ENCODE measurements at places on chromosomes 11 and 22.

DNA sequence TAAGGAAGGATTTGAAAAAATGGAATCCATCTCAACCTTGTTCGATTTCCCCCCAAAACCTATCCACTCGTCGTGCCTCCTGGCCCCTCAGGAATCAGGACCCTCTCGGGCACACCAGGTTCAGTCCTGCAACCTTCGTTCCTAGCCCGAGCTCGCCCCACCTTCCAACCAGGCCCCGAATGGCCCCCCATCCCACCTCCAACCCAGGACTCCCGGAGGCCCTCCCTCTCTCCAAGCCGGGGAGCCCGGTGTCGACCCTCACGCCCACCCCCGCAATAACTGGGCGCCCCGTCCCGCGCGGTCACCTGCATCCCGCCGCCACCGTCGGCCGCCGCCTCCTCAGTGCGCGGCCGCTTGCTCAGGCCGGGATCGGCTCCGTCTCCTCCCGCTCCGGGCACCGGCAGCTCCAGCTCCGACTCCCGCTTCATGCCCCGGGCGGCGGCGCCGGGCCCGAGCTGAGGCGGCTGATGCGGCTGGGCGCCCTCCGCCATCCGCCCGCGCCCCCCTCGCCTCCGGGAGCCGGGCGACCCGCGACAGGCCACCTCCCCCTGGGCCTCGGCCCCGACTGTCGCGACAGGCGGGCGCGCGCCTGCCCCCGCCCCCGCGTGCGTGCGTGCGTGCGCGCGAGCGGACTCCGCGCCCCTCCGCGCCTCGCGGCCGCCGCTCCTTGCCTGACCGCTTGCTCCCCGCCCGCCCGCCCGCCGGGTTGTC lies 534 bp downstream of the RBFOX2 start:
- no peak for DNase-seq

GRCh38 chr11:32940865-32941264 lies 48.3 kb downstream of the QSER1 start:
- DNase-seq = no peak

GRCh38 chr22:40183029-40183581 lies 5.4 kb downstream of the TNRC6B start:
- DNase-seq = no peak

GRCh38 chr22:48494256-48494967 lies 1333.3 kb downstream of the BRD1 start:
- no peak for DNase-seq

GRCh38 chr22:24486501-24486921 lies 8.6 kb upstream of the UPB1 start:
- no peak for DNase-seq

- DNase-seq = no peak
Measured at GRCh38 chr22:49582678-49583077, 245.0 kb downstream of the BRD1 start.

DNA sequence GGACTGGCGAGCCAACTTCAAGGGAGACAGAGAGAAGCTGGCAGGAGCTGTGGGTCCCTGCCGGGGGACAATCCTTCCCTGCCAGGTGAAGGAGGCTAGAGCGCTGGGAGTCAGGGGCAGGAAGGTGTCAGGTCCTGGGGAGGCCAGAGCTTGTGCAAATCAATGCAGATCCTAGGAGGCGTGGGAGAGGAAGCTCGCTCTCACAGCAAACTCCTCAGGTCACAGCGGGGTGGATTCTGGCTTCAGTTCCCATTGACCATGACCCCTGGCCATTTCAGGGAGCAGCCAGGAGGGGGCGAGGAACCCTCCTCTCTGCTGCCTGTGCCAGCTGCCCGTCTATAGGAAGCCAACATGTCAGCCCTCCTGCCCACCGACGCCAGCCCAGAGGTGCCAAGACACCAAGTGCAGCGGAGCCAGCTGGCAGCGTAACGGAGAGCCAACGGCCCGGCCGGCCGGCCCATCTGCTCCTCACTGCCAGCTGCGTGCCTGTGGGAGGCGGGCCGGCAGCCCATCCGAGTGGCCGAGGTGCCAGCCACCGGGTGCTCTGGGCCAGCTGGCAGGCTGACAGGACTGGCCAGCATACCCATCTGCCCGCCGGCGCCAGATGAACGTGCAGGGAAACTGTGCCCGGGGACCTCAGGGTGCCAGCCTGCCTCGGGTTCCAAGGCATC lies 374.8 kb downstream of the MIAT start:
- no peak for DNase-seq

- no peak for DNase-seq
Measured at GRCh38 chr22:19759427-19760057, 1.0 kb upstream of the TBX1 start.

DNA sequence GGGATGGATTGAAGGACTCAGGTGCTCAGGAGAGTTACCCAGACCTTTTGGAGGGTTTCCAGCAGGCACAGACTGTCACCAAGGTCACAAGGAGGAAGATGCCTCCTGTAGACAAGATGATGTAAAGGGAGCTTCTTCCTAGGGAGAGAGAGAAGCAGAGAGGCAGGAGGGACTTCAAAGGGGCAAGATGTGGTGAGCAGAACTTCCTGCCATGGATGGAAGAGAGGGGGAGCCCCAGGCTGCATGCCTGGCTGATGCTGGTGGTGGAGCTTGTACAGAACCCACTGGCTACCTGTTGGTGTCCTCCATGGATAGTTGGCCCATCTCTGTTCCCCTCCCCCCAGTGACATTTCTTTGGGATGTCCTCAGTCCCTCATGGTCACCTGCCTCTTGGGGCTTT lies 4.2 kb downstream of the HEPN1 start:
- no peak for DNase-seq

DNA sequence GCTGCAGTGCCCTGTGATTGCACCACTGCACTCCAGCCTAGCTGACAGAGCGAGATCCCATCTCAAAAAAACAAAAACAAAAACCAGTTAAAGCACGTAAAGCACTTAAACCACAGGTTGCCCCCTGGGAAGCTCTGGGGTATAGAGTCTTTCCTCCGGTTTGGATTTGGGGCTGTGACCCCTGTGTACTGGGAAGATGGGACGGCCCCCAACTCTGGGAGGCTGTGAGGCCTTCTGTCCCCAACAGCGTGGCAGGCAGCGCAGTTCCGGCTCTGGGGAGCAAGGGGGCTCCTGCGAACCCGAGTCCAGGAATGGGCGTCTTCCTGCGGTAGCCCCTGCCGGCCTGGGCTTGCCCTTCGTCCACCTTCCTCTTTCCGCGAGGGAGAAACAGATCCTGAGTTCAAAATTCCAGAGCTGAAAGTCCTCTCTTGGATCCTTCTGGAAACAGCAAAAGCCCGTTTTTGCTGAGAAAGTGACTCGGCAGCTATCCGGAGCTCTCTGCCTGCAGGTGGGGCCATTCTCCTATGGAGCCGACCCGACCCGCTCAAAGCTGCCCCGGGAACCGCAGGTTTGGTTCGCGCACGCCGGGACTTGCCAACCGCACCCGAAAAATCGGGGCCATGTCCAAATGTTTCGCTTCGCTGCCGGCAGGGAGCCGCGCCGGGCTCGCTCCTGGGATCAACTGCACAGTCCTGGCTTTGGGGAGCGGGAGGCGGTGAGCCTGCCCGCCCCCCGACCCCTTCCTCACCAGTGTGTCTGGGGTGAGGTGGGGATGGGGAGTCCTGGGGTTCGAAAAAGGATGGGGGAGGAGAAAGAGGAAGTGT lies 36.3 kb upstream of the POLA2 start:
- no peak for DNase-seq

GRCh38 chr11:35145271-35145670 lies 6.3 kb downstream of the CD44 start:
- DNase-seq = no peak

- DNase-seq = no peak
Measured at GRCh38 chr22:39263626-39264348, 19.0 kb upstream of the PDGFB start.

DNA sequence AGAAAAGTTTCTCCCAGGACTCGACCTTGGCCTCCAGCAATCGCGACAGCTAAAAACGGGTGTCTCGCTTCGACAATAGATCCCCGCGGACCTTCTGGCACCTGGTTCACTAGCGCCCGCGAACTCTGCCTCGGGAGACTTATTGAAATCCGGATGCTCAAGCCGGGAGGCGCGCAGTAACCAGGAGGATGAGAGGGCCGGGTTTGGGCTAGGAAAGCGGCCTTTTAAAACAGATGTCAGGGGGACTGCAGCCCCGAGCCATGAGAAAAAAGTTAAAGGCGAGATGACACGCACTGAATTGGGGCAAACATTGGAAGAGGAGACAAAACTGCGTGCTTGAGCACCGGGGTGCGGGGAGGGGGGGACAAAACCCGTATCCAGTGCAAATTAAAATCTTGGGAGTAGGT lies 637 bp upstream of the ZBTB16 start:
- DNase-seq = no peak

- no peak for DNase-seq
Measured at GRCh38 chr22:42651134-42651533, 1.9 kb upstream of the CYB5R3 start.

- DNase-seq = no peak
Measured at GRCh38 chr11:17848715-17849114, 114.1 kb downstream of the KCNC1 start.

DNA sequence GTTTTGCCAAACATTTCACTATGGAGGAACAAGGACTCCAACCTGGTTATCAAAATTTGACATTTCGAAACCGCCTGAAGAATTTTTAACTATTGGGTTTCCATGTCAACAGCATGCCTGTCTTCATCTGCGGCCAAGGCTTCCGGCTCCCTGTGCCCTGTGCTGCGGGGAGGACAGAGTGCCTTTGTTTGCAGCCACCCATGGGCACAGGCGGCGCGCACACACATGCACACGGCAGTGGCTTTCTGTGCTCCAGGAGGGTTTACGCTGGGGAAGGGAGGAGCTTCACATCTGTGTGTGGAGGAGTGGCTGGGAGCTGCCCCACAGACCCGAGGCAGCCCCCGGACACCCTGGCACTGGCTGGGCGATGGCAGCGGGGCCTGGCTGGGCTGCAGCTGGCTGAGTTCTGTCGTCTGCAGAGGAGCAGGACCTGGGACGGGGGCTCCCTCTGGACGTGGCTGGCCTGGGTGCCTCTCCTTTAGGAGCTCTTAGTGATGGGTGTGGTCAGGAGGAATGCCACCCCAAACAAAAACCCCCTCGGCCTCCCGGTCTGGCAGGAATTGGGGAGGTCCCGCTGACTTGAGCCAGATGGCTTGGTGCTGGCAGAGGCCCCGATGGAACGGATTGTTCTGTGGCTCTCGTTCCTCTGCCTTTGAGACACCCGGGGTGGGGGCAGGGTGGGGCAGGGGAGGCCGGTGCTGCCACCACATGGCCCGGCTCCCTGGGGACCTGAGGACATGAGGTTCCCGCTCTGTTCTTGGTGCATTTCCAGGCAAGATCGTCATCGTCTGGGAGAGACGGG lies 1290.9 kb downstream of the BRD1 start:
- no peak for DNase-seq

- no peak for DNase-seq
Measured at GRCh38 chr11:75474240-75474639, 41.2 kb upstream of the KLHL35 start.

DNA sequence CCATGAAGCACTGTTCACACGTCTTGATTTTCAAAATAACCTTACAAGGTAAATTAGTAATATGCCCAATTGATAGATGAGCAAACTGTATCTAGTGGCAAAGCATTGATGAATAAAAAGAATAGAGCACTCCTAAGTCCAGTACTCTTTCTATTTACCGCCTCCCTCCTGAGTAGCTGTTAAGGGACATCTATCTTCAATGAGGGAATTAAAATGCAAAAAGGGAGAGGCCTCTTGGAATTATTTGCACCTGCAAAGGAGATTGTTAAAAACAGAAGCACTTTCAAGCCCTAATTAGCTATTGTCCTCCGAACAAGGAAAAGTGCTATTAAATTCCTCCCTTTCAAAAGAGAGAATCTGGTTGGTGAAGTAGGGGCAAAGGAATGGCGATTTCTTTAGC lies 6.8 kb upstream of the GALNT18 start:
- no peak for DNase-seq

DNA sequence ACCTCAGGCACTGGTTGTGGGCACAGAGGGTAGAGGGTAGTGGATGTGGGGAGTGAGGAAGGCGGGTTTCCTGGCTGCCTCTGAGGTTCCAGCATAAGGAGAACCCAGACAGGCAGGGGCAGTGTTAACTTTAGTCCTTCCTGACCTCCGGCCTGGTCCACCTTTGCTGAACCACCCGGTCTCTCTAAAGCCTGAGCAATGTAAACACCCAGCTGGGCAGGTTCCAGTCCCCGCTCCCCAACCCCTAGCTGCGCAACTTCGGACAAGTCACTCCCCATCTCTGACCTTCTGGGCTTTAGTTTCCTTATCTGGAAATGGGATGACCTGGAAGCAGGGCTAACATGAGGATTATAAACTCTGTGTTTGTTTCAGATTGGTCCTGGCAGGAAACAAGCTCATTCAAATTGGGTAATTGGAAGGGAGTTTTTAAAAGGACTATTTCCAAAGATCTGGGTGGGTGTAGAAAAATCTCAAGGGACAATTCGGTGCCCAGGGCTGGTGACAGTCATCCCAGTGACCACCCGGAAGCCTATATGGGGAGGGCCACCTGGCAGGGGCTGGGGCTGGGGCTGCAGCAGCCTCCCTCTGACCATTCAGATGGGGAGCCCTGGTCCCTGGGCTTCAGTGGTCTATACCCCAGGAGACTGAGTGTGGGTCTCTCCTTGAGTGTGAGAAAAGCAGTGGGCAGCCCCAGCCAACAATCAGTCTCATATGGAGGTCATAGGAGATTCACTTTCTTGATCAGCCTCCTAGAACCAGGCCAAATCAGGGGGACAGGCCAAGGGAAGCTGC lies 108.3 kb upstream of the SYT13 start:
- DNase-seq = no peak

DNA sequence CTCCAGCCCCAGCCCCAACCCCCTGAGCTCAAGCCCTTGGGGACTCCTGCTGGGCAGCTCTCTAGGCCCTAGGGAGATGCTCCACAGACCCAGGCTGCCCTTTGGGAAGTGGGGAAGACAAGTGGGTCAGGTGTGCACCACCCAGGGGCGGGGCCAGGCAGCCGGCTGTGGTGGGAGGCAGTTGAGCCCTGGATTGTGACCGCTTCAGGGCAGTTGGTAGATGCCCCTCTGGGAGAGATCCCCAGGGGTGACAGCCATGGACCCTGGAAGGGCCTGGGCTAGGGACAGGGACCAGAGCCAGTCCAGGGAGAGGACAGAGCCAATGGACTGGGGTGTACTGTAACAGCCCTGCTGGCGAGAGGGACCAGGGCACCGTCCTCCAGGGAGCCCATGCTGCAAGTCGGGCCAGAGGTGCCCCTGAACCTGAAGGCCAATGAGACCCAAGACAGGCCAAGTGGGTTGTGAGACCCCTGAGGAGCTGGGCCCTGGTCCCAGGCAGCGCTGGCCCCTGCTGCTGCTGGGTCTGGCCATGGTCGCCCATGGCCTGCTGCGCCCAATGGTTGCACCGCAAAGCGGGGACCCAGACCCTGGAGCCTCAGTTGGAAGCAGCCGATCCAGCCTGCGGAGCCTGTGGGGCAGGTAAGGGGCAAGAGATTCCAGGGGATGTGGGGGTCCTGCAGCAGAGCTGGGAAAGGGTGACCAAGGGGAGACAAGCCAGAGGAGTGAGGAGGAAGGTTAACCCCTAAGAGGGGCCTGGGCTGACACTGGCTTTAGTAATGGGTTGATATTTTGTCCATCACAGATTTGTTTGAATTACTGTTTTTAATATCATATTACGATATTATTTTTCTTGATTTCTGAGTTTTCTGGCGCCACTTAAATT lies at the start of gene IGLL5:
IGLL5 (plus strand) TSS at position 196 of the 883 bp plus-strand sequence; CDS start at position 434, 238 bp downstream.
- DNase-seq = no peak

- no peak for DNase-seq
Measured at GRCh38 chr11:1359556-1359955, 30.2 kb upstream of the BRSK2 start.

- DNase-seq = no peak
Measured at GRCh38 chr11:1012291-1012690, 24.2 kb downstream of the MUC6 start.

All from NCI-H2107 (cell line).